ENCODE measurements at places on chromosomes 7 and 10. TPM values are rescaled to one million over a fixed set of nuclear protein-coding genes. Genes with fewer than 3 reads are reported as not detected.

GRCh38 chr10:29344073-29344820 lies 55.4 kb downstream of the LYZL1 start:
- DNase-seq, result no peak

DNA sequence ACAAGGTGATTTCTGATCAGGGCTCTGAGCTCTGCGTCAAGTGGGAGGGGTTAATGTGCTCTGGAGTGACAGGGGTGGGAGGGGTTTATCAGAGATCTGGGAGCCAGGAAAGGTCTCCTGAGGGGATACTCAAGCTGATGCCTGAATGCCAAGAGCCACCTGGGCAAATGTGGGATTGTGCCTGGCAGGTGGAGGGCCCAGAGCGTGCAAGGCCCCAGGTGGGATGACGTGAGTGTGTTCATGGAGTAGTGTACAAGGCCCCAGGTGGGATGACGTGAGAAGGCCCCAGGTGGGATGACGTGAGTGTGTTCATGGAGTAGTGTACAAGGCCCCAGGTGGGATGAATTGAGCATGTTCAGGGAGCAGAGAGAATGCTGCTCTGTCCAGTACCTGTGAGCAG lies 610.3 kb downstream of the PTPRN2 start:
- no peak for DNase-seq

GRCh38 chr7:27210441-27211083 lies 10.7 kb upstream of the HOXA13 start:
- peak; percentile 72 for DNase-seq

DNA sequence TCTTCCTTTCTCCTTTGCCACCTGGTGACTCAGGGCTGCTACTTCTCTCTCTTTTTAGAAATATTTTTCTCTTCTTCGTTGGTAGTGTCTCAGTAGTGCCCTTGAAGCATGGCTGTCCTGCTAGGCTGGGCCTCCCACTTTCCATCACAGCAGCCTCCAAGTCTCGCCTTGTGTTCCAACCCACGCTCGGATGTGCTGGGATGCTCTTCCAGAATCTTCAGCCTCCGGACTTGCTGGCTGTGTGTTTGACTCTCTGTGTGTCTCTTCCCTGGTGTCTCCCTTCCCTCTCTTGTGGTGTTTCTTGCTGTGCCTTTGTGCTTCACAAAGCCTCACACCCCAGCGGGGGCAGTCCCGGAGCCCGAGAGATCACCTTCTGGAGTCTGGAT lies 100.5 kb downstream of the INPP5A start:
- DNase-seq, result no peak

Gene SPAM1
- not detected for total RNA-seq

DNA sequence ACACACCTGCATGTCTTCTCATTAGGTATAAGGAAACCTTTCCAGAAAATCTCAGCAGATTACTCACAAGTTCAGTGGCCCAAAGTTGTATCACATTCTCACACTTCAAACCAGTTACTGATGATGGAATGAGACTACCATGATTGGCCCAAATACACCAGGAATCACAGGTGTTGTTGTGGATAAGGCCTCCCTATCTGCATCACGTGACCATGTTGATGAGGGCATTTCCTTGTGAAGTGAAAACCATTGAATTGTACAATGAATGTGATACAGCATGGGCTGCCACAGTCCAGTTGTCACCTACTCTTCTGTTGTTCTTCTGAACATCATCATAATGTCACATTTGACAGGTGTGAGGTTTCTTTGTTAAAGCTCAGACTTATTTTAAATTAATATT lies 431.7 kb downstream of the AUTS2 start:
- no peak for DNase-seq

DNA sequence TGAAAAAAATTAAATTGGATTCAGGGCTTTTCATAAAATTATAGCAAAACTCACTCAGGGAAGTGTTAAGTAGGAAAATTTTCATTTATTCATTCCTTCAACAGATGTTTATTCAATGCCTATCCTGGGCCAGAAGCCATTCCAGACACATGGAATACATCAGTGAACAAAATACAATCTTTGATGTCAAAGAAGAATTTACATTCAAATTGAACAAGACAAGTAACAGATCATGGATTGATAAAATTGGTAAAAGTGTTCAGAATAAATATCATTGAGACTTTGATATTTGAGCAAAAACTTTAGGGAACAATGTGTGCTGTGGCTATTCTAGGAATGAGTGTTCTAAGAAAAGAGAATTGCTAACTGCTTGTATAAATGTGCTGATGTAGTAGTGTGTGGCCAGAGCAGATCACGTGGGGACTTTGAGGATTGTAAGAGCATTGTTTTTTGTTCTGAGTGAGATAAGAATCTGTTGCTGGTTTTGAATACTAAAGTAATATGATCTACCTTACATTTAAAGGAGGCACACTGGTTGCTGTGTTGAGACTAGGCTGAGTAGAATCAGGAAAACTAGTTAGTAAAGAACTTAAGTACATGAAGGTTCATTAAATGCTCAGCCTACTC lies 957.2 kb downstream of the PCDH15 start:
- no peak for DNase-seq

Gene MACC1
- total RNA-seq, result 0.38 TPM

DNA sequence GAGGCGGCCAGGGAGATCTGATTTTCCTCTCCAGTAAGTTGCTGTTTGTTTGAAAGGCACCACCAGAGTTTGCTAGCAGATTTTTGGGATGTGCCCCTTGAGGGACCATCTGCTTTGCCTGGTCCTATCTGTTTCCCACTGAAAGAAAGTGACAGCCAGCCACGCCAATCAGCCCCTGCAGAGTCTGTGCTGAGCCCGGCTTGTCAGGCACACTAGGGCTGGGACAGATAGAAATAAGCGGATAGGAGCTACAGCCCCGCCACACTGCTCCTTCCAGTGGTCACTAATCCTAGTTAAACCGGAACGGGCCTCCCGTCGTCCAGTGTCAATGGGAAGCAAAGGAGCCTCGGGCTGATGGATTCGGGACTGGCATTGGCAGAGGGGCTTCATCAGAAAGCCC lies 161.9 kb upstream of the PRR15 start:
- DNase-seq, result no peak

Gene PRKG1
- total RNA-seq, result not detected

Gene DYDC2
- total RNA-seq, result 0.70 TPM

GRCh38 chr7:3937605-3938004 lies 636.6 kb downstream of the SDK1 start:
- DNase-seq, result no peak

Gene CASTOR2
- 3.4 TPM for total RNA-seq

GRCh38 chr10:60662917-60663614 lies 115.2 kb upstream of the CDK1 start:
- no peak for DNase-seq

Gene FAM171A1
- 5.1 TPM for total RNA-seq

DNA sequence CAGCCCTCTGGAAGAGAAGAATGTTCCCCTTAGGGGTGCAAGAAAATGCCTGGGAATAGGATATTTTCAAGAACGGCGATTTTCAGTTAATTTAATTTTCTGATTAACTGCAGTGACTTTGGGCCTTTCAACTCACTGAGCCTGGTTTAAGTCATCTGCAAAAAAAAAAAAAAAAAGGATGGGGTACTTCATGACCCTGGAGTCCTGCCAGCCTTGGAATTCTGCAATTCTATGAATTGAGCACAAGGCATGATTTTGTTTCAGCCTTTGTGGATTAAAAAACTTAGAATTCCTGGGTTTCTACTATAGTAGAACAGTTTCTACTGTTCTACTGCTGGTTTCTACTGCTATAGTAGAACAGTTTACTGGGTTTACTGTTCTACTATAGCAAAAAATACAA lies 58.3 kb upstream of the CALD1 start:
- DNase-seq, result no peak

DNA sequence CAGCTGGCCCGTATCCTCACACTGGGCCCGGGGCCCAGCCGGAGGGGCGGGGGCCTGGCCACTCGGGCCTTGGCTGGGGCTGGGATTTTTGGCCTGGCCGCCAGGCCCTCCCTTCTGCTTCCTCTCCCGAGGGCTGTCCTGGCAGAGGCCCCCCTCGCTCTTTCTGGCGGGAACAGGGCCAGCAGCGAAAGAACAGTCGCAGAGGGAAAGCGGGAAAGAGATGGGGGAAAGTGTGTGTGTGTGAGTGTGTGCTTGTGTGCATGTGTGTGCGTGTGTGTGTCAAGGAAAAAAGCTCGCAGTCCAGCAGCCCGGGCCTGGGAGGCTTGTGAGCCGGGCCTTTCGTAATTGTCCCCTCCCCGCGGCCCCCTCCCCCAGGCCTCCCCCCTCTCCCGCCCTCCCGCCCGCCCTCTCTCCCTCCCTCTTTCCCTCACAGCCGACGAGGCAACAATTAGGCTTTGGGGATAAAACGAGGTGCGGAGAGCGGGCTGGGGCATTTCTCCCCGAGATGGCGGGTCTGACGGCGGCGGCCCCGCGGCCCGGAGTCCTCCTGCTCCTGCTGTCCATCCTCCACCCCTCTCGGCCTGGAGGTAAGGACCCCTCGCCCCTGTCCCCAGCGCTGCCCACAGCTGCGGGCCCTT lies at the start of gene ELN:
Gene ELN, plus strand, starts transcription at position 491 of the 638 bp plus-strand sequence. Its CDS starts 15 bp downstream, at position 506.
- no peak for DNase-seq

Gene GOLGA7B
- total RNA-seq, result 0.92 TPM

GRCh38 chr7:50560865-50561351 lies 4.3 kb downstream of the DDC start:
- DNase-seq, result no peak

Gene PON1
- total RNA-seq, result not detected

GRCh38 chr7:12458520-12459131 lies 55.0 kb upstream of the VWDE start:
- no peak for DNase-seq

- no peak for DNase-seq
Measured at GRCh38 chr7:141039376-141039775, 24.6 kb upstream of the MRPS33 start.

GRCh38 chr10:119059557-119059956 lies 21.1 kb downstream of the EIF3A start:
- no peak for DNase-seq

DNA sequence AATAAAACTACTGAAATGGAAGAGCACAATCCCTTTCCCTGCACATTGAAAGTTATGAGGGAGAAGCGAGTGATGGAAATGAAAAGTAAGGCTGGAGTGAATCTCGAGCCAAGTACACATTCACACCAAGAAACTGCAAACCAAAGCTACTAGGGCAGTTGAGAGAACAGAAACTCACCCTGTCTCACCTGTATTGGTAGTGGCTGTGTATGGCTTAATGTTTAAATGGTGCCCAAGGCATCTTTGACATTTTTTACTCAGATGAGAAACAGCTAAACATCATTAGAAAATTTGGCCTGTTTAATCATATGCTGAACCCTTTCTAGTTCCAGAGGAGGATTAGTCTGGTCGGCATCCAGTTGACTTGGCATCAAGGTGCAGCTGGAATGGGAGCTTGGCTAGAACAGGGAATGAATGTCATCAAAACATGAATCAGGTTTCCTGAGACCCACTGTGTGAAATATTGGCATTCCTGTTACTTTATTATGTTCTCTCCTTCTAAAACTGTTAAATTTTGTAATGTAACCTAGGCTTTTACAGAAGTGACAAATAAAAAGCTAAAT lies 840.8 kb downstream of the GRM8 start:
- no peak for DNase-seq

DNA sequence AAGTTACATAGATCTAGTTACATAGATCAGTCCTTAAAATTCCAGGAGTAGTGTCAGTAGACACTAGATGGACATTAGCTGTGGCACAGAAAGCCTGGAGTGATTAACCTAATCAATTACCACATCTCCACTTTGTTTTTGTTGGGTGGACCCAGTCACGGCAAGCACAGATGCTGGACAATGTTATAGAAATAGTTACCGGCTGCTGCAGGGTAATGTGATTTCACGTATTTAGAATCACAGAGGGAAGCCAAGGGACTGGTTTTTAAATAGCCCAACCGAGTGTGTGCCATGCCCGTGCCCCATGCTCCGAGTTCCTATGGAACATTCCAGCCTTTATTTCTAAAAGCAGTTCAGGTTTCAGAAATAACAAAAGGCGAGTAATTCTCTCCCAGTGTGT lies 2.8 kb downstream of the LGI1 start:
- no peak for DNase-seq

Gene OPN4
- total RNA-seq, result not detected

- no peak for DNase-seq
Measured at GRCh38 chr10:68139448-68140272, 30.4 kb downstream of the MYPN start.

DNA sequence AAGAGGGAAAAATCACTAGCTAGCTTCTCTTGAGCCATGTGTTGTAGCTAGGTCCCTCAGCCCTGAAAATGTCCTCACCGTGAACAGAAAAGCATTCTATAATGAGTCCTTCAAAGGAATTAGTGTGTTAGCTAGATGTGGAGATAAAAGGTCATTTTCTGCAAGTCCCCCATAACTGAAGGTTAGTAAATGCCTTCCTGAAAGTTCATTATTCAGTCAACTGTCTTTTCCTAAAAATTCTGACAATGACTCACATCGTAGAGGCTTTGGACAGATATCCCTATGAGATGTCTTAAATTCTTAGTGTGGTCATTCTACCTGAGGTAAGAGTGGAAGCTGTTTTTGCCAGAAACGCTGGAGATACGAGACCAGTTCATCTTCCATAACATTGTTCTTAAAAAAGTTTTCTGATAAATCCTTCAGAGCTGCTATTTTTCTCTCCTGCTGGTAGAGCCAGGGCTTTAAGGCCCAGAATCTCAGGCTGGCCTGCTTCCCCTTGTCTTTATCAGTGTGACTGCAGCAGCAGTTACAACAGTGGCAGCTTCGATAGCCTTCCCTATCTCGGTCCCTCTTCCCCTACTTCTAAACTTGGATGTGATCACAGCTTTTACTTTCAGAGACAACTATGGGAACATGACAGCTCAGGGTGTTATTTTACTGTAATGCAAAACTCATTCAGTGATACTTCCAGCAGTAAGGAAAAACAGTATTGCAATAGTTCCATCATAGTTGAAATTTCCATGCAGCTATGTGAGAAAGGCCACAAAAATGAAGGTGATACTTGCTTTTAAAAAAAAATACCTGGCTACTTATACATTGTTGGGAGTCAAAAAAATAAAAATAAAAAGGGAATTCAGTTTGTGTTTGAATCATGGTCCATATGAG lies 37.3 kb upstream of the PRKAR2B start:
- DNase-seq, result no peak

Gene TRIM50
- not detected for total RNA-seq

- peak; percentile 32 for DNase-seq
Measured at GRCh38 chr7:159112136-159113011, 32.3 kb downstream of the VIPR2 start.

- DNase-seq, result no peak
Measured at GRCh38 chr7:28484606-28484935, 72.3 kb downstream of the CREB5 start.

Gene EGFR
- not detected for total RNA-seq
